ENCODE measurements at places on chromosomes 2 and 18.

- no peak for DNase-seq
These were observed 6.1 kb downstream of the INO80C start for GRCh38 chr18:35491700-35492077.

DNA sequence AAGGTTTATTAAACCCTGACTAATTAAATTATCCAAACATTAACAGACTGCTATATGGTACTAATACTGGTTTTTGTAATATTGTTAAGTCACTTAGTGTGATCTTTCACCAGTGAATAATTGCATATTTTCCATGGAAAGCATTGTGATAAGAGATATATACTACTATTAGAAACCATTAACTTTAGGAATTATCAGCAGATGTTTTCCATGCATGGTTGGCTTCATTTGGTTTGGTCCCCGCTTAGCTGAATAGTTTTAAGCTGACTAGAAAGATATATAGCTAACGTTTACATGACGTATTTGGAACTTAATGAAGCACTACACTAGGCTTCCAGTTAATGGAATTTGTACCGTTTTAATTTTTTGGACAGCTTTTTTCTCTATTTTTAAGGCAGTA is 37.9 kb downstream of the LCLAT1 start:
- no peak for DNase-seq

DNA sequence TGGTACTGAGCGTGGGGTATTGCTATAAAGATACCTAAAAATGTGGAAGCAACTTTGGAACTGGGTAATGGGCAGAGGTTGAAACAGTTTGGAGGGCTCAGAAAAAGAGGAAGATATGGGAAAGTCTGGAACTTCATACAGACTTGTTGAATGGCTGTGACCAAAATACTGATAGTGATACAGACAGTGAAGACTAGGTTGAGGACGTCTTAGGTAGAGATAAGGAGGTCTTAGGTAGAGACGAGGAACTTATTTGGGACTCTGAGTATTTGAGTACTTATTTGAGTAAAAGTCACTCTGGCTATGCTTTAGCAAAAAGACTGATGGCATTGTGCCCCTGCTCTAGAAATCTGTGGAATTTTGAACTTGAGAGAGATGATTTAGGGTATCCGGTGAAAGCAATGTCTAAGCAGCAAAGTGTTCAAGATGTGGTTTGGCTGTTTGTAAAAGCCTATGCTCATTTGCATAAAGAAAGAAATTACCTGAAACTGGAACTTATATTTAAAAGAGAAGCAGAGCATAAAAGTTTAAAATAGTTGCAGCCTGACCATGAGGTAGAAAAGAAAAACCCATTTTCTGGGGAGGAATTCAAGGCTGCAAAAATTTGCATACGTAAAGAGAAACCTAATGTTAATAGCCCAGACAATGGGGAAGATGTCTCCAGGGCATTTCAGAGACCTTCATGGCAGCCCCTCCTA is 219.6 kb downstream of the PDE1A start:
- DNase-seq, result no peak

DNA sequence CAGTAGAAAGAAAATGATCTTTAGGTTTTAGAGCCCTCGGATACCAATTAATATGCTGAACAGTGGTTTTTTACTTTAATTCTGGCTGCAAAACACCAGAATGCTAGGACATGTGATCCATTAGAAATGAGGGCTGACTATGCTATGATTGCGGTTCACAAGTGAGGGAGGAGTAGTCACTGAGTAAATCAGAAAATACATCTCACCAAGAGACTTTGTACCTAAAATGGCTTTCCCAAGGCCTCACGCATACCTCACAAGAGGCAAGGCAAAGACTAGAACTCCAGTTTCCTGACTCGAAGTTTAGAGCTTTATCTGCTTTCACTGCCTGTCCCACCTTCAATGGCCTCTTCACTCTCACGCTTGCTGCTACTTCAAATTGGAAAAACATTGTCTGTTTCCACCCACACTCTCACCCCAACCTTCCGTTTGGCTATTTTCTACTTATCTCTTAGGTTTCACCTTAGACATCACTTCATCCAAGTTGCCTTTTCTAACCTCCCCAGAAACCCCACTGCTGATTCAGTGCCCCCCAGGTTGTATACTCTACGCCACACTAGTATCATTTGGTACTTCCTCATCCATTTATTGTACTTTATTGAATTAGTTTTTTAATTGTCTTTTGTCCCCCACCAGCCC is 5.1 kb upstream of the MBD2 start:
- DNase-seq, result no peak

DNA sequence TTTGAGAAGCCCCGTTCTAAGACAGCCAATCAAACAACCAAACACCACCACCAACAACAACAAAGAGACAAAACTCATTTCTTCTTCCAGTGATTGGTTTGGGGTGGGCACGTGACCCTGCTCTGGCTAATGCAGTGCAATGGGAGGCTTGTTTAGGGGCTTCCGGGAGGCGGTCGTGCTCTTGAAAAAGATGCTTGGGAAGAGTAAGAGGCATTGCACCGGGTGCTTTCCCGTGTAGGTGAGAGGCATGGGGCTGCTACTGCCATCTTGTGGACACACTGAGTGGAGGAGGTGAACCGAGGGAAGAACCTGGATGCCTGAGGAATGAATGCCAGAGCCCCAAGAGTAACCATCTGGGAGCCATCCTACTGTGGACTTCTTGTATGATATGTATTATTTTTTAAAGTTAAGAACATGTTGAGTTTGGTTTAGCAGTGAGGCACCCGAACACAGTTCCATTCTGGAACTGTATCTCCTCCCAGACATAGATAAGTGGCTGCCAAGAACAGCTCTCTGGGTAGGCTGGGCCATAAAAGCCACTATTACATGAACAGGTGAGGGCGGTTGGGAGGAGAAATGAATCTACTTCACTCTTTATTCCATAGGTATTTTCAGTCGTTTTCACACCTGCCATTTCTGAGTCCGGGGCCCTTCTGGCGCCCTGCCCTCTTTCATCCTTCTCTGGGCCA is 19.1 kb upstream of the ARHGAP25 start:
- DNase-seq, result no peak
